ENCODE measurements at places on chromosomes 1 and 21.

DNA sequence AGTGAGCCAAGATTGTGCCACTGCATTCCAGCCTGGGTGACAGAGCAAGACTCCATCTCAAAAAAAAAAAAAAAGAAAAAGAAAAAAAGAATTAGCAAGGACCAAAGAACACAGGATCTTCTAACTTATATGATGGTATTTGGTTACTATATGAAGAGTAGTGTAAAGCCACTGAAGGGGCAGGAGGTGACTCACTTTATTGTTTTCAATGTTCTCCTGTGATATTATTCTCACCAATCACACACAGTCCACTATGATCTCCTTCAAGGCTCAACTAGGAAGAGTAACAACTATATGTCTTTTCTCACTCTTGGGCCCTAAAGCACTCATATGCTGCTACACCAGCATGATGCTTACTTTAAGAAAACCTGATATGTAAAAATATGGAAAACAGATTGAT, 26.7 kb downstream of the RC3H1 start:
- no peak for DNase-seq

DNA sequence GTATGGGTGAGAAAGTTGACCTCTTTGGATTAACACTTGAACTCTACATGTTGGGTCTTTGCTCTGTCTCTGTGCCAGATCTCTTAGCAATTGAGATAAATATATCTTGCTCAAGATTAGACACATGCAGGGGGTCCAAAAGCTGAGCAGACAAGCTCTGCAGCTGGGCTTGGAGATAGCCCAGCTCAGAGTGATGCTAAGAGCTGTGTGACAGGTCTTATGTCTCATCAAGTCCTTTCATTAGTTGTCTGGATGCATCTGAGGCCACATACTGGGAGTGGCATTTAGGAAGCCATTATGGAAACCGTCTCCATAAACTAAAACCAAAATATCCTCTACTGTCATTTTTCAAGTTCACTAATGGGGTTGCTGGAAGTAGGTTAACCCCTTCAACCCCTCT, 289.4 kb upstream of the DUSP10 start:
- DNase-seq = no peak

GRCh38 chr1:12677565-12677964, 33.7 kb downstream of the AADACL4 start:
- DNase-seq = no peak

DNA sequence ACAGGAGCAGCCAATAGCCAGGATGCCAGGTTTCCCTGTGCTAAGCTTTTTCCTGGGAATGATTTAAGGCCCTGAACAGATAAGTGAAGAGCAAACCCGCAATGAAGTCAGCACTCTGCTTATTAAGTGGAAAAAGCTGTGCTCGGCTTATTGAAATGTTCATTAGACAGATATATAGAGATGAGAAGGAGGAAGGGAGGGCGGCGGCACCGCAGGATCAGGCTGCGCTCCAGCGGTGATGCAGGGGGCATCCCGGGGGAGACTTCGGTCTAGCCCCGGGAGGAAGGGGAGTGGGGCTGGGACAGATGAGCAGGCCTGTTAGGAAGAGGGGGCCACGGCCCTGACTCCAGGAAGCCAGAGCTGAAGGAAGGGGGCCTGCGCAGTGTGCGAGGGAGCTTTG, 115.0 kb downstream of the TMEM53 start:
- no peak for DNase-seq

DNA sequence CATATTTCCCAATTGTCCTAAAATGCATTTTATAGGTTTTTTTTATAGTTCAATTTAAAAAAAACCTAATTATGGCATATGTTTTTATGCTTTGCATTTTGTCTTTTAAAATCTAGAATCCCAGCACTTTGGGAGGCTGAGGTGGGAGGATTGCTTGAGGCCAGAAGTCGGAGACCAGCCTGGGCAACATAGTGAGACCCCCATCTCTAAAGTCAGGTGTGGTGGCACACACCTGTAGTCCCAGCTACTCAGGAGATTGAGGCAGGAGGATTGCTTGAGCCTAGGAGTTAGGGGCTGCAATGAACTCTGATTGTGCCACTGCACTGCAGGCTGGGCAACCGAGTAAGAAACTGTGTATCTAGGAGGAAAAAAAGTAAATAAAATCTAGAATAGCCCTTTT, 137.2 kb upstream of the POU3F1 start:
- DNase-seq = no peak

GRCh38 chr1:55947446-55947845, 631.9 kb downstream of the PLPP3 start:
- DNase-seq = no peak

DNA sequence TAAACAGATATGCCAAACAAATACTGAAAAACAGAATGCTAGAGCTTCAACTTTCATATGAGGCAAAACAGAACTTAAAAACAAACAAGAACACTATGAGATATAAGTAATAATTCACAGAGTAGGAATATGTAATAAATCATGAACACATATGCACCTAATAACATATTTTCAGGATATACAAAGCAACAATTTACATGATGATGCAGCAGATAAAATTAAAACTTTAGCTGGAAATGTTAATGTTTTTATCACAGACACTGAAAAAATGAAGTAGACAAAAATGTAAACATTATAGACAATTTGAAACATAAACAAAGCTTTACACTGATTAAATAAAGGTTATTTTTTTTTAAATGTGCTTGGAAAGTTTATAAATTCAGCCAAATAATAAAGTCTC, 443.1 kb upstream of the NFIA start:
- no peak for DNase-seq

DNA sequence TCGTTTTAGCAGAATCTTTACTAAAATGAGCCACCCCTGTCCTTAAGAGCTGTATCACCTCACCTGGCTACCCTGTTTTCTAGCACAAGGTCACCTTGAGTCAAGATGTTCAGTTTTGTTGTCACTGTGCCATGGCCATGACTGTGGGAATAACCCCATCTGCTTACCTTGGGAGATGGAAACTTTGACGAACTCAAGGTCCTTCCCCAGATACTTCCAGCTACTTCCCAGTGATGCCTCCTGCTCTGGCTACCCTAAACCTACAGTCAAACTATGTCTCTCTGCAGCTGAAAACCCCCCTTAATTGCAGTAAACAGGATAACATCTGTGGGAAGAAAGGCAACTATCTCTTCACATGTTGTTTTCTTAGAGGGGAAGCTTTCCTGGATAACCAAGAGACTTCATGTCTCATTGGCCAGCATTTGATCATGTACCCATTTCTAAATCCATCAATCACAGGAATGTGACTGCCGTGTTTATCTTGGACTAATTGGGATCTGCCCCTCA, 89.5 kb upstream of the C1orf21 start:
- DNase-seq = no peak

DNA sequence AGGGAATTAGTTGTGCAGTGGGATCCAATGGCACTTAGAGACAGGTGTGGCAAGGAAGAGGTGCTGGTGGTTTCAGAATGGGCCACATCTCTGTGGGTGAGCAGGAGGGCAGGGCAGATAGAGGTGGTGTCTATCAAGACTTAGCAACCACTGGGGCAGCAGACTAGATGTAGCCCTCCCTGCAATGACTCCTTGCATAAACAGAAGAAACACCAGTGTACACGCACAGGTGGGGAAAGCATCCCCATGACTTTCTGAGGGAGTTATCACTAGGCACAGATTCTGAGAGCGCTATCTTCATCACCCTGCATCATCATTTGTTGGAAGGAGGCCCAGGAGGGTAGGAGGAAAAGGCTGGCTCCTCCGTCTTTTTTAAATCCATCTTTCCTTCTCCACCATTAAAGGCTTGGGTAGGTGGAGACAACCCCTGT, 58.4 kb downstream of the PLXNA2 start:
- no peak for DNase-seq

DNA sequence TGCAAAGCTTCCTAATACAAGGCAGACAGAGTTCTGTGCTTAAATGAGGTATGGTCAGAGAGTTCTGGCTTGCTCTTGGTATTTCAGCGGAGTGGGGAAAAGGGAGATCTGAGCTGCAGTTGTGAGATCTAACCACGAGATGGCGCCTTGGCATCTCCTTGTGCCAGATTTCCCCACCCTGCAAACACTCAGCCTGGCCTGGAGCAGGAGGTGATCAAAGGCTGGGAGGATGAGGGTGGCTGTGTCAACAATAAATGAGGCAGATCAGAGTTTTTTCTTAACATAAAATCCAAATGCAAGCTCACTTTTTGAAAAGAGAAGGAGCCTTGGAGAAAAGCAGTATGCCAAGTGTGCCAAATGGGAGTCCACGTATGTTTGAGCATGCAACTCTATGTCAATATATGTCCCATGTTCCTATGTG, 4.1 kb upstream of the TFAP2E start:
- DNase-seq = peak; percentile 85

DNA sequence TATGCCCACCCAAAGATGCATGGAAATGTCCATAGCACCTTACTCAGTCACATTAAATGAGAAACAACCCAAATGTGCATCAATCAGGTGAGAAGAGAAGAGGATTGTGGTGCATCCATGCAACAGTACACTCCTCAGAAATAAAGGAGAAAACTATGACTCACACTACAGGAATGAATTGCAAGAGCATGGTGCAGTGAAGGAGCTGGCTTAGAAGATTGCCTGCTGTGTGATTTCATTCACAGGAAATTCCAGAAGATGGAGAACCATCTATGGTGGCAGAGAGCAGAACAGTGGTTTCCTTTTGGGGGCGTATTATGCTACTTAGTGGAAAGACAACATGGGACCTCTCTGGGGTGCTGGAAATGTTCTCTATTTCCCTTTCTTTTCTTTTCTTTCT, 278.6 kb upstream of the AJAP1 start:
- no peak for DNase-seq

- DNase-seq = no peak
Observed at GRCh38 chr1:237303929-237304328, 261.9 kb downstream of the RYR2 start.

DNA sequence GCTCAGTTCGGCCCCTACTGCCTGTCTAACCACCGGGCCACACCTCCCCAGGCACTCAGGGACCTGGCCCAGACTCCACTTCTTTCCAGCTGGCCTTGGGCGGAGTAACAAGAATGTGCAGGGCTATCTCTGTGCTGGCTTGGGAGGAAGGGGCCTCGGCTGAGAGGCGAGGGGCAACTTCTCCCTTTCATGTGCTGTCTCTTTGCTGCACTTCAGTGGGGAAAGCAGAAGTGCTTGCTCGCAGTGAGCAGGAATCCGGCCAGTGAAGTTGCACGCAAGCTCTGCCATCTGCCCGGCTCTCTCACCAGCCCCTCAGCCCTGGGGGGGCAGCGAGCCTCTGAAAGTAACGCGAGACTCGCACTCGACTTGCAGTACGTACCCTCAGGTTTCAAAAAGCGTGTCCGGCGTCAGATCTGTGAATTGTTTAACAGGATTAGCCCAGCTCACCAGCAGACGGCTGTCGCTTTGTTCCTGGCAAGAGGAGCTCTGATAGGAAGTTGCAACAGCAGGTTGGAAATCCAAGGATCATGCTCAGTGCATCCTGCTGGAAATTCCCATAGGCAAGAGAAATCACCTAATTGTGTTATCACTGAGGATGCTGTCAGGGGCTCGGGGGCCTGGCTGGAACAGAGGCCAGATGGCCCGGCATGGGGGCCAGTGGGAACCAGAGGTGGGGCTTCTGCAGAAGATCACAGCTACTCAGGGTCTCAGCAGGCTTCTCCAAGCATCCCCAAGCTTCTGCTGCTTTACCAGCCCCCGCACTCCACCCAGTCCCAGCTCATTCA, 221.1 kb downstream of the NPHP4 start:
- DNase-seq = no peak

- DNase-seq = no peak
Observed at GRCh38 chr21:40130476-40130875, 263.2 kb downstream of the PCP4 start.

DNA sequence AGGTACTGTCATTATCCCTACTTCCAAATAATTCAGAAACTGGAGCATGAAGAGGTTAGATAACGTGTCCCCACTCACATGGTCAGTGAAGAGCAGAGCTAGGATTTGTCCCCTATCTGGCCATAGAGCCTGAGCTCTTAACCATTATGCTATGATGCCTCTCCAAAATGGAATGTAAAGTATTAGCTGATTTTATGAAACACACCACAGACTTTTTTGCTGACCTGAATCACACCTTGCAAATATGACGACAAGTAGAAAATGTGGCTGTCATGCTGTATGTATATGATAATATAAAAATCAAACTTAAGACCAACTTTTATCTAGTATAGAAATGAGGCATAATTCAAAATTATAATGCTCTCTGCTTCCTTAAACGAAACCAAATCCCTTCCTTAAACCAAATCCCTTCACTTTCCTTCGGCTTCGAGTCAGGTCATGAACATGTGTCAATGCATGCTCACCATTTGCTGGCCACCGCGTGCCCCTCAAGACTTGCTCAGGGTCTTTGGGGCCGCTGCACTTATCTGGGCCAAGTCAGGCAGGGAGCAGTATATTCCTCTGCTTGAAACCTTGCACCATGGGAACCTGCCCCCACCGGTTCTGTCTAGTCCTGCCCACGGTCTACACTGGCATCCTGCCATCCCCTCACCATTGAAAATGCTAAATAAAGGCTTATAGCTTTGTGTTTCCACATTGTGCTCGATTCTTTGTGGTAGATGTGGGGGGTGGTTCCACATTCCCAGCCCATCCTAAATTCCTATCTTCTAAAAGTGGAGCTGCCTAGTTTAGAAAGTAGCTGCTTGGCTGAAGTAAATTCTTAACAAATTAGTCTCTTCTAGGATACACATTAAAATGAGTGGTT, 1.6 kb upstream of the TMCC2 start:
- no peak for DNase-seq

DNA sequence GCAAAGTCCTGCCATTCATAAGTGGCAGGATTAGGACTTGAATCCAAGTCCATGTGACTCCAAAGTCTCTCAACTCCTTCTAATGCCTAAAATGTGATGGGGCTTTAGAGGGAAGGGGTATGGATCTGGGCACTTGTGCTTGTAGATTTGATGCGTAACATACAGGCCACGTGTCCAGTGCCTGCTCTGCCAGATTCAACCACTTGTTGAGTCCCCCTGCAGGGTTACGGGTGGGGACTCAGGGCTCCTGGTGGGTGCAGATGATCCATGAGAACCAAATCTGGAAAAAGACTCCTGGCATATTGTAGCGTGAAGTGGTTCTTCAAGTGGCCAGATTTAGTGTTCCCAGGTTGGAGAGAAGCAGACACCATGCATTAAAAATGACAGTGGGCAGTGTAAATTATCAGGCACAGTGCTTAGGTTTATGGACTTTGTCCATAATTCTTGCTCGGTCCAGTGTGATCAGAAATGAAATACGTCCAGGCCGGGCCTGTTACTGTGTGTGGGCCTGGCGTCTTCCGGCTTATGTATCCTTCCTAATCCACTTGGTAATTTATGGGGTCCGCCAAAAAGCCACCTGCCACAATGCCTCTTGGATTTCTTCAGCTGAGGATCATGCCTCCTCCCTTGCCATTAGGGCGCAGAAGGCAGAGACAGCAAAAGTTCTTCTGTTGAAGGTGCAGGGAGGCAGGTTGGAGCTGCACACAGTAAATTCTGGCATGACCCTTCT, 51.2 kb upstream of the LRP8 start:
- no peak for DNase-seq

- DNase-seq = no peak
Observed at GRCh38 chr1:3450983-3451382, 3.5 kb upstream of the ARHGEF16 start.

- no peak for DNase-seq
Observed at GRCh38 chr1:115814685-115815398, 26.1 kb downstream of the NHLH2 start.
